ENCODE measurements at places on chromosomes 5 and 9. TPM values are rescaled to one million over a fixed set of nuclear protein-coding genes. Genes with fewer than 3 reads are reported as not detected.

Gene SLC36A3
- not detected for total RNA-seq

Gene SPACA9
- total RNA-seq: 2.3 TPM

Gene SCGB3A2
- total RNA-seq: not detected

Gene OR1J2
- not detected for total RNA-seq

Gene FUT7
- 0.27 TPM for total RNA-seq

Gene FOXI1
- total RNA-seq: not detected

DNA sequence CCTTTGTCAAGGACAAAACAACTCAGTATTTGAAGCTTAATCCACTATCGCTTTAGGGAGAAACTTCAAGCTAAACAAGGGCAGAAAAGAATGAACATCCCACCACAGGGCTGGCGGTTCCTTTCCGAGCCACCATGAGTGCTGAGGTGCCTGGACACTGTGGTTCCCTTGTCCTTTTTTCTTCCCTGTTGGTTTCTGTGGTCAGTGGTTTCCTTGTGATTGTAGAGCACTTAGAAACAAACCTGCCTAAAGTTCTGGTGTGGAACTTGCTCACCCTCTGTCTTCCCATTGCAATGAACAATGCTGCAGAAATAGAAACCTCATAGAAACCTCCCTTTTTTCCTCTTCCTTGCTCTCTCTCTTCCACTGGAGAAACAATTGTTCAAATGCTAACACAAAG is 79.3 kb upstream of the TBC1D2 start:
- no peaks in the 10 kb centered on the region for H3K4me1 ChIP-seq
- no peaks in the 10 kb centered on the region for H3K36me3 ChIP-seq
- H3K27ac ChIP-seq: no peak overlapping the region
- no peaks in the 10 kb centered on the region for H3K27me3 ChIP-seq
- H3K4me3 ChIP-seq: no peak overlapping the region

DNA sequence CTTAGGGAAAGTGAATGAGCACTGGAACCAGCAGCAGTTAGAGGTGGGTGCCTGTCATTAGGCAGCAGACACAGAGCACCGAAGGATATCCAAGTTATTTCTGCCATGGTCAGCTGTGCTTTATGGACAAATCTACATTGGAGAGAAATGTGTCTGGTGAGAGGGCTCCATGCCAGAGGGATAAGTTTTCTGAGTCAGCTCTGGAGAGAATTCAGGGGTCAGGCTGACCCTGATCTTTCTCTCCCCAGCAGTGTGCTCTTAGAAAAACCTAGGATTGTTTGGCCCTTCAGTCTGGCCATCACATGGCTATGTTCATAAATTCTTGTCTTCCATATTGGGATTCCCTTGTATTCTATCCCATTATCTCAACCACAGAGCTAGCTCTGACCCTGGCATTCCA is 8.9 kb upstream of the IL17B start:
- H3K27ac ChIP-seq: peak overlapping the region; percentile 72
- H3K4me1 ChIP-seq: no peaks in the 10 kb centered on the region
- peak; percentile 9 for DNase-seq
- H3K36me3 ChIP-seq: no peaks in the 10 kb centered on the region
- H3K4me3 ChIP-seq: no peak overlapping the region
- H3K27me3 ChIP-seq: no peaks in the 10 kb centered on the region

- no peak for DNase-seq
- H3K4me1 ChIP-seq: no peaks in the 10 kb centered on the region
- no peak overlapping the region for H3K4me3 ChIP-seq
- peaks cover 2% of the 10 kb centered on the region for H3K27me3 ChIP-seq
Observed at GRCh38 chr5:114438471-114438870, 76.6 kb downstream of the KCNN2 start.

GRCh38 chr9:99056886-99057664 is 47.8 kb upstream of the TGFBR1 start:
- no peak overlapping the region for H3K4me3 ChIP-seq
- no peak overlapping the region for H3K27ac ChIP-seq
- no peaks in the 10 kb centered on the region for H3K36me3 ChIP-seq
- H3K27me3 ChIP-seq: no peaks in the 10 kb centered on the region
- DNase-seq: no peak

DNA sequence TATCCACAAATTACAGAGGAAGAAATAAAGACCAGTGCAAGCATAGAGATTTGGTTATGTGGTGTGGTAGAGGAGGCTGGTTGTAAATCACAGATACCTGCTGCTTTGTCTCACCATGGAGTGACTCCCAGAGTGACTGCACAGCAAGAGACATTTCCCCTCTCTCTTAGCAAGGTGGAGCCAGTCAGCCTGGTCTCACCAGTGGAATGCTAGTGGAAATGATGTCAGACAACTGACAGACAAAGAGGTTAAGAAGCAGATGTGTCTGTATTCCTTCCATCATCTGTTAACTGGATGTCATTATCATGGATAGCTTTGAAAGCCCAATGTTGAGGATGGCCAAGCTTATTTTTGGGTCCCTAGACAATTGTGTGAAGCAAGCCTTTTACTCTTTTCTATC is 509.4 kb upstream of the SEMA6A start:
- no peak overlapping the region for H3K4me3 ChIP-seq
- no peaks in the 10 kb centered on the region for H3K27me3 ChIP-seq
- no peak for DNase-seq
- no peak overlapping the region for H3K27ac ChIP-seq
- H3K4me1 ChIP-seq: no peaks in the 10 kb centered on the region

- no peak overlapping the region for H3K27ac ChIP-seq
- DNase-seq: no peak
- no peak overlapping the region for H3K4me3 ChIP-seq
- H3K4me1 ChIP-seq: no peaks in the 10 kb centered on the region
- no peaks in the 10 kb centered on the region for H3K36me3 ChIP-seq
Observed at GRCh38 chr5:156598964-156599363, 251.1 kb upstream of the PPP1R2B start.

- no peak overlapping the region for H3K27ac ChIP-seq
- DNase-seq: no peak
- no peaks in the 10 kb centered on the region for H3K27me3 ChIP-seq
Observed at GRCh38 chr5:176673651-176674583, 26.6 kb downstream of the TSPAN17 start.

DNA sequence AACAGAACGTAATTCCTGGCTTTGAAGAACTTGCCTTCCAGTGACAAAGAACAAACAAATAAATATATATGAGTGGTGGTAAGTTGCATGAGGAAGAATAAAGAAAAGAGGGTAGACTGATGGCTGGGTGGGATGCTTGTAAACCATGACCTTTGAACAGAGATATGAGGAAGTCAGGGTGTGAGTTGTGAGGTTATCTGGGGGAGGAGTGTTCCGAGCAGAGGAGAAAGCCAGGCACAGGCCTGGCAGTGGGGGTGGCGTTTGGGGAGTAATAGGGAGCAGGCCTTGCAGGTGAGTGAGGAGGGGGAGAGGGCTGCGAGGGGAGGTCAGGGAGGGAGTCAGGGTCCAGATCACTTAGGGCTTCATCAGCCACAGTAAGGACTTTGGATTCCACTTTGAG is 213.4 kb downstream of the PTTG1 start:
- H3K4me1 ChIP-seq: no peaks in the 10 kb centered on the region
- H3K27ac ChIP-seq: no peak overlapping the region
- H3K36me3 ChIP-seq: no peaks in the 10 kb centered on the region
- DNase-seq: no peak

- no peaks in the 10 kb centered on the region for H3K36me3 ChIP-seq
- H3K4me1 ChIP-seq: no peaks in the 10 kb centered on the region
- H3K27ac ChIP-seq: no peak overlapping the region
- DNase-seq: no peak
Observed at GRCh38 chr5:31215236-31215635, 21.8 kb downstream of the CDH6 start.

DNA sequence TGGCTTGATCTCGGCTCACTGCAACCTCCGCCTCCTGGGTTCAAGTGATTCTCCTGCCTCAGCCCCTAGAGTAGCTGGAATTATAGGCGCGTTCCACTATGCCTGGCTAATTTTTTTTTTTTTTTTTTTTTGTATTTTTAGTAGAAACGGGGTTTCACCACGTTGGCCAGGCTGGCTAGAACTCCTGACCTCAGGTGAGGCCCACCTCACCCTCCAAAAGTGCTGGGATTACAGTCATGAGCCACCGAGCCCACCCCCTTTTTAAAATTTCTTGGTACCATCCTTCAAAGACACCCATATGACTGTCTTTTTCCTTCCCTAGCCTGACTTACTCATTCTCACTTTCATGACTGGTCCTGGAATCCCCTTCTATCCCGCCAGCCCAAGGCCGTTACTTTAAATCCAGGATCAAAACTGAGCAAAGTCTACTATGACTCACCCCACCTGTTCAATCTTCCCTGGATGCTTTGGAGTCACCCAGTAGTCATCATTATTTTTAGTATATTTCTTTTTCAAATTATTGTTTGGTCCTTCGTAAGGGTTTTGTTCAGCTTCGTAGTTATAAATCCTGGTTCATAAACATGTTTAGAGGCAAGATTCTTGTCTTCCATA is 1.2 kb upstream of the TBCA start:
- H3K36me3 ChIP-seq: no peaks in the 10 kb centered on the region
- H3K4me1 ChIP-seq: no peaks in the 10 kb centered on the region
- DNase-seq: no peak
- H3K27ac ChIP-seq: no peak overlapping the region
- no peaks in the 10 kb centered on the region for H3K27me3 ChIP-seq

- no peaks in the 10 kb centered on the region for H3K27me3 ChIP-seq
- no peak overlapping the region for H3K27ac ChIP-seq
- no peaks in the 10 kb centered on the region for H3K4me1 ChIP-seq
- no peak for DNase-seq
Observed at GRCh38 chr9:10172476-10172875, 440.3 kb downstream of the PTPRD start.

GRCh38 chr5:125551246-125551645 is 804.8 kb upstream of the ZNF608 start:
- no peaks in the 10 kb centered on the region for H3K27me3 ChIP-seq
- no peaks in the 10 kb centered on the region for H3K4me1 ChIP-seq
- no peaks in the 10 kb centered on the region for H3K36me3 ChIP-seq
- no peak overlapping the region for H3K27ac ChIP-seq

- H3K27me3 ChIP-seq: no peaks in the 10 kb centered on the region
- H3K27ac ChIP-seq: no peak overlapping the region
- no peak for DNase-seq
Observed at GRCh38 chr9:2229109-2229721, 214.1 kb downstream of the SMARCA2 start.

DNA sequence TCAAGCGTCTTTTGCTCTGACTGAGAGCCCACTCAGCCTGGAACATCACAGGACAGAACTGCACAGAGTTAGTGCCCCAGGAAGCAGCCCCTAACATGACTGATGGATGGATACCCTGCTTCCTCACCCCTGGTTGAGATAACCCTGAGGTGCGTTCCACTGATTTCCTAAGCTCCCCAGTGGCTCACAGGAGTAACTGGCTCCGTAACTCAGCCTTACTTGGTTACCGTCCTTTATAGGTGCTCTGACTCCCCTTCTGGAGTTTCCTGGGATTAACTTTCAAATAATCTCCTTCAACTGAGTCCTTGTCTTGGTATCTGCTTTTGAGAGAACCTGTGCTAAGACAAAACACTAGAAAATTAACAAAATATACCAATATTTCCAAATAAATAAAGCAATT is 449.5 kb downstream of the AGTPBP1 start:
- H3K27me3 ChIP-seq: no peaks in the 10 kb centered on the region
- no peak overlapping the region for H3K4me3 ChIP-seq
- DNase-seq: no peak
- H3K4me1 ChIP-seq: no peaks in the 10 kb centered on the region
- H3K27ac ChIP-seq: no peak overlapping the region

- no peaks in the 10 kb centered on the region for H3K36me3 ChIP-seq
- H3K4me1 ChIP-seq: no peaks in the 10 kb centered on the region
- no peak for DNase-seq
- no peaks in the 10 kb centered on the region for H3K27me3 ChIP-seq
- no peak overlapping the region for H3K27ac ChIP-seq
Observed at GRCh38 chr5:93371893-93372292, 209.1 kb downstream of the NR2F1-AS1 start.

DNA sequence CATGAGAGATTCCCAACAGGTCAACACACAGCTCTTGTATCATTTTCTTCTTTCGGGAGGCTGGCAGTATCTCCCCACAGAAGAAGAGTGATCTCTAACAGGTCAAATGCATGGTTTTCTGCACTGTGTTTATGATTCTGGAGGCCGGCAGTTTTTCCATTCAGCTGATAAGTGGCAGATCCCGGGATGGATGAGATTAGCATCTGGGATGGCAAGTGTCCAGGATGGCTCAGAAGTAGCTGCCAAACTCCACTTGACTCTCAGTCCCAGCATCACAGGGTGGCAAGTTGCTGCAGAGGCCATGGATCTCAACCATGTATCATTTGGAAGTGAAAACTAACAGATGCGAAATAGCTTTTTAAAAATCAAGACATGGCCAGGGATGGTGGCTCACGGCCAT is 97.8 kb upstream of the SLC44A1 start:
- no peak overlapping the region for H3K4me3 ChIP-seq
- H3K27me3 ChIP-seq: no peaks in the 10 kb centered on the region
- no peaks in the 10 kb centered on the region for H3K36me3 ChIP-seq
- DNase-seq: no peak
- H3K4me1 ChIP-seq: no peaks in the 10 kb centered on the region

- no peaks in the 10 kb centered on the region for H3K4me1 ChIP-seq
- no peak overlapping the region for H3K4me3 ChIP-seq
- no peaks in the 10 kb centered on the region for H3K36me3 ChIP-seq
- no peaks in the 10 kb centered on the region for H3K27me3 ChIP-seq
- no peak for DNase-seq
- no peak overlapping the region for H3K27ac ChIP-seq
Observed at GRCh38 chr5:3261081-3261480, 334.6 kb upstream of the IRX1 start.

GRCh38 chr5:98839469-98840383 is 66.3 kb downstream of the RGMB start:
- no peaks in the 10 kb centered on the region for H3K27me3 ChIP-seq
- H3K4me1 ChIP-seq: no peaks in the 10 kb centered on the region
- H3K4me3 ChIP-seq: no peak overlapping the region
- H3K27ac ChIP-seq: no peak overlapping the region
- H3K36me3 ChIP-seq: no peaks in the 10 kb centered on the region
- no peak for DNase-seq

DNA sequence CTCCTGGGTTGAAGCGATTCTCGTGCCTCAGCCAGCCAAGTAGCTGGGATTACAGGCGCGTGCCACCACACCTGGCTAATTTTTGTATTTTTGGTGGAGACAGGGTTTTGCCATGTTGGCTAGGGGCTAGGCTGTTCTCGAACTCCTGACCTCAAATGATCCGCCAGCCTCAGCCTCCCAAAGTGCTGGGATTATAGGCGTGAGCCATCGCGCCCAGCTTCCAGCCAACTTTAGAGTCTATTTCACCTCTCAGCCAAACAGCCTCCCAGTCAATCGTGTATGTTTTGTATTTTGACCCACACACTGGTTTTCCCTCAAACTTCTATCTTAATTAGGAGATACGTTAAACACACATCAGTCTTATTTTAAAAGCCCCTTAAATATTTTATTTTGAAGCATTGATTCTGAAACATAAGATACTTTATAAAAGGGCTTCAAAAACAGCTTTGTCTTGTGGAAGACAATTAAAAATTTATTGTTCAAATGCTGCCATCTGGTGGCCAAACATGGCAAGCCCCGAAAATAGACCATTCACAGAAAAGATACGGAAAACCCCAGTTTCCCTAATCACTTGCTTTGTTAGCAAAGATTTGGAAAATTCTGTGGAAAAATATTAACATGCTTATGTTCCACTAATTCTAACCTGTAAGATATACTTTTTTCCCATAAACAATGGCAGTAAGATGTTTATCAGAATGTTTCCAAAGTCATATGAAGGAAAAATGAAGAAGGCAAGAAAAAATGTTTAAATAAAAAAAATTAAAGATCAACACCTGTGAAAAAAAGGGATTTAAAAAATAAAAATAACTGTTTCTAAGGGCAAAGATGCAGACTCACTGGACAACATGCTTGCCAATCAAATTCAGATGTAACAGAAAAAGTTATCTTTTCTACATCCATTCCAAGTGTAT is 33.1 kb downstream of the APTX start:
- H3K36me3 ChIP-seq: peaks cover 3% of the 10 kb centered on the region
- no peak overlapping the region for H3K4me3 ChIP-seq
- no peaks in the 10 kb centered on the region for H3K27me3 ChIP-seq
- H3K4me1 ChIP-seq: no peaks in the 10 kb centered on the region
- H3K27ac ChIP-seq: no peak overlapping the region
